ENCODE measurements at places on chromosomes 3 and 15.

DNA sequence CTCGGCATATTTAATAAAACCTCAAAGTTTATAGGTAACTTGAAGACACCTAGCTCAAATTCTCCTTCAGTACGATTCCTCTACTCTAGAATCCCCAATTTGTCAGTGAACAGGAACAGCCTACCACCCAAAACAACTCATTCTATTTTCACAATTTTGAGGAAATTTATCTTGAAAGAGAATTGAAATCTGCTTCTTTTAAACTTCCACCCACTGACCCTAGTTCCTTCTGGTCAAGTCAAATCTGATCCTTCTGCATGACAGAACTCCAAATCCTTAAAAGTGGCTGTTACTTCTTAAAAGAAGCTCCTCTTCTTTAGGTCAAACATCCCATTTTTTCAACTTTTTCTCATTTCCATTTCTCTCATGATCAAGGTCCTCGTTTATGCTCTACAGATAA is 4.4 kb downstream of the GABPB1 start:
- DNase-seq: no peak

- peak; percentile 62 for DNase-seq
Measured at GRCh38 chr15:49135911-49136310, 19.5 kb downstream of the COPS2 start.

DNA sequence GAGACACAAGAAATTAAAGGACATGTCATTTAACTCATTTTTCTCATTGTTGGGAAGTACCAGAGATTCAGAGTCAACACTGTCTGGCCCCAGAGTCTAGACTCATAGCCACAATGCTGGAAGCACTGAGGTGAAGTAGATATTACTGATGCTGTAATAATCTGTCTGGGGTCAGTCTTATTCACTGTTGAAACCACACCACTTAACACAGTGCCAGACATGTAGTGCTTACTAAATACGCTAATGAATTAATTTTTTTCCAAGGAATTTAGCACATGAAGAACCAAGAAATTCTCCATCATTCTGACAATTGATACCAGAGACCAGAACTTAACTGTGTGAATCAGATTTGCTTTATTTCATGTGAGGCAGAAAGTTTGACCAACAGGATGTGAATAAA is 150.8 kb upstream of the STAC start:
- no peak for DNase-seq

GRCh38 chr15:85578941-85579701 is 198.7 kb downstream of the AKAP13 start:
- no peak for DNase-seq

DNA sequence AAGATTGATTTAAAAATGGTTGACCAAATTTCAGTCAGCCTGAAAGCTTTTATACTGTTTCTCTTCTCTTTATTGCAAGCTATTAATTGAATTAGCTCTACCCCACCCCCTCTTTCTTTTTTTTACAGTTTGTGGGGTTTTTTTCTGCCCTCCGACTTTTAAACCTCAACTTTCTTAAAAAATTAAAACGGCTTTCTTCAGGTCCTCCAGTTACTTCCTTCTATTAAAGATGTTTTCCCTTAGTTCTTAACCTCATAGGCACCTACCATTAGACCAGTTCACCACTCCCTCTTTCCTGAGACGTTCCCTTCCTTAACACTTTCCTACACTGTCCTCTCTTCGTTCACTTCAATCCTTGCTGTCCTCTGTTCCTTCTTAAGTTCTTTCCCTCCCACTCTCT is 52.4 kb downstream of the ATP8B4 start:
- no peak for DNase-seq

All from RWPE1 (cell line).